ENCODE measurements at places on chromosomes 7 and 10. TPM values are rescaled to one million over a fixed set of nuclear protein-coding genes. Genes with fewer than 3 reads are reported as not detected.

Gene OR9A2
- not detected for total RNA-seq

Gene COPS6
- 115 TPM for total RNA-seq

GRCh38 chr10:133336577-133337369 lies at the start of gene CALY:
TSS of gene CALY (minus strand) at chr10:133336896. CDS start at chr10:133328989, 7,907 bp downstream.
- DNase-seq: peak; percentile 75

DNA sequence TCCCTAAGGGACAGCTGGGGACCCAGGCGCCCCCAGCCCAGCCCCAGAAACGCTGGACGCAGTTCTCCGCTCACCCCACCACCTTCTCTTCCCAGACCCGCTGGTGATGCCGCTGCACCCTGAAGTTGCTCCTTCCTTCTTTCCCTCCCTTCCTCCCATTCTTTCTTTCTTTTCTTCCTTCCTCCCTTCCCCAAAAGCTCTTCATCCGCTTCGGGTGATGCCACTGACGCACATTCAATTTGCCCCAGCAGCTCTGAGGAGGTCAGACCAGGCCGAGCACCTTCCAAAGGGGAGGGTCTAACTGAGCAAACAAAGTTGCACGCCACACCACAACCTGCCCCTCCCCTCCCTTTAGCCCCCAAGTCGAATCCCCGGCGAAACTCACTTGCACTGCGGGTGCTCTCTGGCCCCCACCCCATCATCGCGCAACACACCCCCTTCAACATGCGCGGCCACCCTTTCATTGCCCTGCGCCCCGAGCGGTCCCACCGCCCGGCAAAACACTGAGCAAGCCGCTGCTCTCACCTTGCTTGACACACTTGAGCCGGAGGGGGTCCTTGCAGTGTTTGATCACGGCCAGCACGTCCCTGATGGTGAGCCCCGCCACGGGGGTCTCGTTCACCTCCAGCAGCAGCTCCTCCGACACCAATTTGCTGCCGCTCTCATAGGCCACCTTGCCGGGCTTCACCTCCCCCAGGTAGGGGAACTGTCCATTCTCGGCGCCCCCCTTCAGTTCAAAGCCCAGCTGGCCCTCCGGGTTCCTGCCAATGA lies 787 bp downstream of the MAGI2 start:
- no peak for DNase-seq

- no peak for DNase-seq
Observed at GRCh38 chr7:5203183-5203537, 13.1 kb downstream of the WIPI2 start.

GRCh38 chr7:110943701-110944345 lies 147.1 kb upstream of the LRRN3 start:
- no peak for DNase-seq

GRCh38 chr10:84798312-84798711 lies 469.9 kb downstream of the CCSER2 start:
- DNase-seq: no peak

DNA sequence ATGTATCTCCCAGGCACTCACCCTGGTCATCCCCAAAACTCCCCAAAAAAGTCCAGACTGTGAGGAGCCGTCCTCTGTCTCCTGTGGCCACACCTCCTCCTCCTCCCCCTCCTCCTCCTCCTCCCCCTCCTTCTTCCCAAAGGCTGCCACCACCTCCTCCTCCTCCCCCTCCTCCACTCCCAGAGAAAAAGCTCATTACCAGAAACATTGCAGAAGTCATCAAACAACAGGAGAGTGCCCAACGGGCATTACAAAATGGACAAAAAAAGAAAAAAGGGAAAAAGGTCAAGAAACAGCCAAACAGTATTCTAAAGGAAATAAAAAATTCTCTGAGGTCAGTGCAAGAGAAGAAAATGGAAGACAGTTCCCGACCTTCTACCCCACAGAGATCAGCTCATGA lies 7.1 kb downstream of the LMOD2 start:
- DNase-seq: no peak

DNA sequence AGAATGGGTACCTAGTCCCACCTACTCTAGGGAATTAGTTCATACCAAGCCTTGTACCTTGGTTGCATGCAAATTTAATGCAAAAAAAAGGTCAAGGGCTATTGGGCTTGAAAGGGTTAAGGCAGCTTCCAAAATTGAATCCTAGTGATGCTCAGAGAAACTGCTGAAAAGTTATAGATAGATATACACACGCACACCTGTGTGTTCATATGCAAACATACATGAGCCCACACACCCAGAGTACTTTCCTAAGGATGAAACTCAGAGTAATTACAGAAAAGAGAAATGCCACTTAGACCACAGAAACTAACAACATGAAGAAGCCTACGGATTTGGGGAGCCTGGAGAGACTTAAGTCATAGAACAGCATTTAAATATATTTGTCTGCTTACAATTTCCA lies 1.5 kb downstream of the SLC25A13 start:
- no peak for DNase-seq

- no peak for DNase-seq
Observed at GRCh38 chr10:129505500-129506075, 38.5 kb downstream of the MGMT start.

Measured in activated T-helper 1 cell treated with anti-CD3 and anti-CD28 coated beads, Interleukin-12 subunit alpha, Interleukin-12 subunit beta, Interleukin-2, Interleukin-4 antibody, amounts not matched to agents 30 ng/mL and 10 ng/mL and 1 ng/mL, durations not matched to agents 14 hours and 24 hours and 36 hours (primary cell).